Stimulated activated CD4-positive, alpha-beta T cell treated with anti-CD3 and anti-CD28 coated beads, Interleukin-15, amount 100 ng/mL, for 48 hours (primary cell): ENCODE measurements at places on chromosomes 6 and 20.

- DNase-seq = no peak
These were observed 833.8 kb upstream of the CITED2 start for GRCh38 chr6:140208286-140208685.

DNA sequence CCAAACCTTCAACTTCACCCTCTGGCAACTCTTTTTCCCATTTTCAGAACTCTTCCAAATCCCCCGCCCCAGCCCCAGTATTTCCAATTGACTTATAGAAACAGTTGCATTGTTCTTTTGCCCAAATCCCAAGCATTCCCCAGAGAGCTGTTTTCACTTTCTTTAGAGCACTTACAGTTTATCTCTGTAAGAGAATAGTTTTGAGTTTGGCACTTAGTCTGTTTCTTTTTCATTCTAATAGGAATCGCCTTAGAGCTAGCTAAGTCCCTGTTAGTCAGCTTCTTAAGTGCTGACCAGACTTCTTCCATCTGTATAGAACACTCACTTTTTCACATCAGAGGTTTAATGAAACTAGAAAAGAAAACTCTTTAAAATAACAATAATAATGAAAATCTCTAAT, 374.2 kb upstream of the FLRT3 start:
- DNase-seq = no peak

DNA sequence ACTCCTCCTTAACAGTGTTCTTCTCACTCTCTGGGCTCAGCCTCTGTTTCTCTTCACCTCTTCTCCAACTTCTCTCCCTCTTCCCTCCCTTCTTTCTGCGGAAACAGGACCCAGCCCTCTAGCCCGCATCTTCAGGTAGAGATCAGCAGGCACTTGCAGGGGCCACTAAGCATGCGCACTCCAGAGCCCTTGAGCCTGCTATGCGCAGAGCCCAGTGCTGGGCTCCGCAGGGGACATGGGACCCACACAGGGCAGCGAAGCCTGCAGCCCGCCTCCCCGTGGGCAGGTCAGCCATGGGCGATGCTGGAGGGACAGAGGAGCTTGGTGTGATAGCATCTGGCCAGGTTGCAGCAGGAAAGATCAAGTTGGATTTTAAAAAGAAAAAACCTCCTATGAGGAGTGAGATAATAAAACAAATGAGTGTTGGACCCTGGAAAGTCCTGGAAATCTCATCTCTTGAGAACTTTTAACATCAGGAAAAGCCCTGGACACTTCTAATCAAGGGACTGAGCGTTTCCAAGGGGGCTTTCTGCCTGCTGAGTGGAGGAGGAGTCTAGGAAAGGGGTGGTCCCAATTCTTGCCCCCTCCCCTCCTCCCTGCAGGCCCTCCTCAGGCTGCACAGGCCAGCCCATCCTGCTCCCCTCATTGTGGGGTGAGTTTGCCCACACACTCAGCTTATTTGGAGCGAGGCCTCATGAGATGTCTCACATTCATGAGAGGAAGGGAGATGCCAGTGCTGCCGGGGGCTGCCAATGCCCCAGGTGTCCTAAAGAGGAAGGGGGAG, 71.9 kb downstream of the MDGA1 start:
- no peak for DNase-seq

GRCh38 chr6:5082487-5083306, 2.4 kb upstream of the PPP1R3G start:
- DNase-seq = no peak

GRCh38 chr6:33985947-33986346, 159.9 kb downstream of the GRM4 start:
- DNase-seq = no peak

DNA sequence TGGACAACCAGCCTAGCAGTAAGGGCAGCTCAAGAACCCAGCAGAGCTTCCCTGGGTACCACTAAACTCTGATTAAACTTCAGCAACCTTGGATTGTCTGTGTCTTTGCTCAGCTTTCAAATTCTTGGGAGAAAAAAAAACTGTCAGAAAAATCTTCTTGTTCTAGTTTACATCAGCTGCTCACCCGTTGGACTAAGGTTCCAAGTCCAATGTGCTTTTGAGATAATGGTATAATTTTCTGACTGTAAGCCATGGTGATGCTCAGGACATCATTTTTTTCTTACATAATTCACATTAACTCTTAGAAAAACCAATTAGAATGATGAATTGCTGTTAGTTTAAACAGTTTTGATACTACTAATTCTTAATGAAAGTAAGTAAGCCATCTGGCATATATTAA, 145.8 kb downstream of the COL9A1 start:
- DNase-seq = no peak

DNA sequence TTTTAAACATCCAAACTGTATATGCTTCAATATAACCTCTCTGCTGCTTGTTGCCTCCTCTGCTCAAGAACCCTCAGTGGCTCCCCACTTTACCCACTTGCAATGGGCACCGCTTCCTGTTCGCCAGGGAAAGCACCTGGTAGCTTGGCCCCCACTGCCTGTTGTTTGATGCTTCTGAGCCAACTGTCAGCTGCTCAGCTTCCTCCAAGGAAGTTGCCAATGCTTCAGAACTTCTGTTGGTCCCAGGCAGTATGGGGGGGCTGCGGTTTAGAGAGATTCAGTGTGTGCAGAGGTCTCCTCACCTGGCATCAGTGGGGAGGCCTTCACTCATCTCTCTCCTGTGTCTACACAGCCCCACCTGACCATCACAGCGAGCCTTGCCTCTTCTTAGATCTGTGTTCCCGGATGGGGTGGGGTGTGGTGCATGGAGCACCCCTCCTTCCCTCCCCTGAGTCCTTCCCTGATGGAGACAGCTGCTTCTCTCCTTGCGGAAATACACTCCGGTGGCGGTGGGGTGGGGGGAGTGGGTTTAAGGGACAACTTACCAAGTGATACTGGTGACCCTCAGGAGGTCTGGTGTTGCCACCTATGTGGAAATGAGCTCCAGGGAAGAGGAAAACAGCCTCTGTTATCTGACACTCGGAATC, 308.1 kb downstream of the CDH26 start:
- DNase-seq = no peak

GRCh38 chr6:170038251-170038650, 252.6 kb downstream of the DLL1 start:
- no peak for DNase-seq

DNA sequence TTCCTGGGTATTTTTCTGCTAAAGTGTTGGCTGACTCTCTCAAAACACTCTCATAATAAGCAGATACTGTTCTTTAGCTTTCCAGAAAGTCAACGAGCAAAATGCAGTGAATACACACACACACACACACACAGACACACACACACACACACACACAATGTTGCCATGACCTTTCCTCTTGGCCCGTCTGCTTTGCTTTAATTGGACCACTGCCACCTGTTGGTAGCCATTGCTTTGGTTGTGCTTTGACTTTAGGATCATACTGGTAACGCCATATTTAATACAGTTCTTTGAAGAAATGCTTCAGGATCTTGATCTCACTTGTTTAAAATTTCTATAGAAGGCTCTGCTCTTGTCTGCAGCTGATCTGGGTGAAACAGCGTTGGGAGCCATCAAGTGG, 4.4 kb downstream of the FIG4 start:
- DNase-seq = no peak

DNA sequence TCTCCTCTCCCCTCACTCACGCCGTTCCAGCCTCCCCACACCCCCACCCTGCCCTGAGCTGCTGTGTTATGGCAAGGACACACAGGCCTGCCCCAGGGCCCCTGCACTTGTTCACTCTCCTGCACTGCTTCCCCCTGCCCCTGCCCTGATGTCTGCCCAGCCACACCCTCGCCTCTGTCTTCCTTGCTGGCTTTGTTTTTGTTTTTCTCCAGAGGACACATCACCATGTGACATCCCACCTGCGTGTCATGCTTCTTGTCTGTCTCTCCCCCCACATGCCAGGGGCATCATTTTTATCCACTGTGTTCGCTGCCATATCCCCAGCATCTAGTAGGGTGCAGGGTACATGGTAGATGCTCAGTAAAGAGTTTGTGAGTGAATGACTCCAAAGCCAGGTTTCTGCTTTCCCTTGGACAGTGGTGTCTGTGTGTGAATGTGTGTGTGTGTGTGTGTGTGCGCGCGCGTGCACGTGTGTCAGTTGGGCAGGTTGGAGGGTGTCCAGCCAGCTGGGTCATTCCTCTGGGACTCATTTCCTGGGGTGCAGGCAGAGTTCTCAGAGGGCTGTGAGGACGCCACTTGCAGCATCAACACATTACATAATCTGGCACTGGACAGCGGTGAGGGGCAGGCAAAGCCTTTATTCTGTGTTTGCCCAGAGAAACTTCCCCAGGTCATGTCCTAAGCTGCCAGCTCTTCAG, 60.6 kb downstream of the STK35 start:
- DNase-seq = no peak

- no peak for DNase-seq
These were observed 33.2 kb upstream of the PLEKHG1 start for GRCh38 chr6:150566486-150566885.

GRCh38 chr6:159844737-159845645, 44.9 kb downstream of the PNLDC1 start:
- DNase-seq = no peak

GRCh38 chr6:166955865-166956443, 396 bp downstream of the RNASET2 start:
- no peak for DNase-seq

DNA sequence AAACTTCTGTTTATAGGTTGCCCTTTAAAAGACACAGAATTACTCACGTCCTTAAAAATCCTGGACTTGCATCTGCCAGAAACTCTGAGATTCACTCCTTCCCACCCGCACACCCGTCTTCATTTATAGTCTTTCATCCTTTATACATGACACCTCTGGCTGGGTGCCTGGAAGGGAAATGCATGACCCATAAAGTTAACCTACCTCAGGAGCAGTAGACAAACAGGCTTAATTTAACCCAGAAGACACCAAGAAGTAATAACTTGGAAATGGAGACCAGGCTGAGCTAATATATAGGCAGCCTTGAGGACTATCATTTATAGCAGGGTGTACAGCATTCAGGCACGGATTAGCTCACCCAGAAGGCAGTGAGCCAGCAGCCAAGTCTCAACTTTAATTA, 429.0 kb upstream of the NRSN1 start:
- no peak for DNase-seq

- DNase-seq = no peak
These were observed 34.9 kb upstream of the TNFAIP3 start for GRCh38 chr6:137832110-137832509.

GRCh38 chr6:154430481-154430919, 73.9 kb upstream of the IPCEF1 start:
- no peak for DNase-seq

- DNase-seq = no peak
These were observed 72.3 kb downstream of the RAMACL start for GRCh38 chr6:166514196-166514595.

GRCh38 chr6:80519811-80520594, 413.5 kb downstream of the BCKDHB start:
- DNase-seq = no peak

DNA sequence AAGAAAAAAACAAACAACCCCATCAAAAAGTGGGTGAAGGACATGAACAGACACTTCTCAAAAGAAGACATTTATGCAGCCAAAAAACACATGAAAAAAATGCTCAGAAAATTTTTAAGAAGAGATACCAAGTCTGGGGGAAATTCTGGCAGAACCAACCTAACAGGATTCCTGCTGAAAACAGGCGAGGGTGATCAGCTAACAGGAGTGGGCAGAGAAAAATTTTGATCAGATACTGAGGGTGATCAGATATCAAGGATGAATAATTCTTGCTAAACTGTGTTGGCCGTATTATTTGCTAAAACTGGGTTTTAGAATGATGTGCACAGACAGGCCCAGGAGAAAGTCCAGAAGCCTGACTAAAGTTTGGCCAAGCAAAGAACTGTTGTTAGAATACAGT, 557.3 kb downstream of the CD109 start:
- DNase-seq = no peak

DNA sequence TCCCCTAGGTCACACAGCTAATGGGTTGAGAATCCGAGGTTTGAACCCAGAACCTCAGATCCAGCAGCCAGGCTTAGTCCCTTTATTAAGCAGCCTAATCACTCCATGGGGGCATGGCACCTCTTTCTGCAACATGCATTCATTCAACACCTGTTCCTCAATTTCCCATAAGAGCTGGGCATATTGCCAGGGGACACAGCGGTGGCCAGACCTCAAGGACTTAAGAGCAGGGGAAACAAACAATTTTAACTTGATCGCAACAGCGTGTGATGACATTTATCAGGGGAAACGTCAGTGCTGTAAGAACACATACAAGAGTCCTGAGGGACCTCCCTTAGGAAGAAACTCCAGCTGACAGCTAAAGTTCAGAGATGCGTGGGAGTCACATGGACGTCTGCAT, 267.4 kb upstream of the CDH4 start:
- no peak for DNase-seq

DNA sequence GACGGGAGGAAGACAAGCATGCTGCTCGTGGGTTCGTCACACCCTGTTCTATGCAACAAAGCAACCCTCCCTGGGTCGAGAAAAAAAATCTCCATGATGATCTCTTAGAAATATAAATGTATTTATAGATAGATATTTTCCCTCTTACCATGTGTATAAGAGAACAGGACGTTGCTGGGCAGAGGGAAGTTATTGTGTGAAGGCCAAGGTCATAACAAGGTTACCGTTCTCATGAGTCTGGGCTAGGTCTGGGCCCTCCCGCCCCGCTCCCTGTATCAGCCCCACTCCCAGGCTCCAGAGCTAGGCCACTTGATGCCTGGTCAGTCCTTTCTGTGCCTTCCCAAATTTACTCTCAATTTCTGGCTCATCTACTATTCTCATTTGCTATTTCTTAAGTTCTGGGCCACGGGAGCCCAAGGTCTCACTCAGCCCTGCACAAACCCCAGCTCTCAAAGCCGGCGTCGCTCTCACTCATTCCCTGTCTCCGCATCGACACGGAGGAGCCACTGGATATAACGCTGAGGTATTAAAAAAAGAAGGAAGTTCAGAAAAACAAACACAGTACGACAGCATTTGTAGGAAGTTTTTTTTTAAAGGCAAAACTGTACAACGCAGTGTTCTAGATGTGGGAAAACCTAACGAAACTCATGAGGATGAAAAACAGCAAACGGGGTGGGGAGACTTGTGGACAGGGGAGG, 96.8 kb downstream of the PSMG4 start:
- no peak for DNase-seq

DNA sequence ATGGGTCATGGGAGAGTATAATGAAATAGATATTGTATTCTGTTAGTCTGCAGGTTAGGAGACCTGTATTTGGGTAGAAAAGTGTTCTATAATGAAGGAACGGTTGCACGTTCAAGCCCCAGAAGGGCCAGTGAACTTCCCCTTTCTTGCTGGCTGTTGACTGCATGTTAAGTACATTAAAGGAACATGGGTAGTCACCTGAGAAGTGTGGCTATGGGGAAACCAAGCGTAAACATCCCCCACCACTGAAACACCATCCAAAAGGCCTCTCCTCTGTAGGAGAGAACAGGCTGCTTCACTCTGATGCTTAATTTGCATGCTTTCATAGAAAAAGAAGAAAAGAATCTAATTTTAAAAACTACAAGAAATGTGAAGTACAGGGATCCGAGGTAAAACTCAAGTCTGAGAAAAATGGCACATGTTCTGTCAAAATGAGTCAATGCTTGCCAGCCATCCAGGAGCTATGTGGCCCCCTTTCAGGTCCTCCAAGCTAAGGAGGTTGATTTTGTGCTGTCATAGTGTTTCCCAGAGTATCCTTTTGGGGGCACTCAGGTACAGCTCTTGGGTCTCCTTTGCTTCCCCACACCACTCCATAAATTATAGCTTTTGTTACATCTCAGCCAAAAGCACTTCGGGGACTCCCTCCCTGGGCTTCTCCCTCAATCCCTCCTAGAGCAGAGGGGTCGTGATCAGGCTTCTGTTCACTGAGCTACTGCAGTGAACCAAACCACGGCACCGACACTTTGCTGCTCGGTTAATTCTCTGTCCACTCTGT, 283.7 kb upstream of the AGPAT4 start:
- no peak for DNase-seq
